IPS DF 19.7 (cell line): ENCODE measurements at places on chromosomes 11 and 22.

- DNase-seq, result no peak
Observed at GRCh38 chr11:107708792-107709191, 3.1 kb downstream of the SLN start.

DNA sequence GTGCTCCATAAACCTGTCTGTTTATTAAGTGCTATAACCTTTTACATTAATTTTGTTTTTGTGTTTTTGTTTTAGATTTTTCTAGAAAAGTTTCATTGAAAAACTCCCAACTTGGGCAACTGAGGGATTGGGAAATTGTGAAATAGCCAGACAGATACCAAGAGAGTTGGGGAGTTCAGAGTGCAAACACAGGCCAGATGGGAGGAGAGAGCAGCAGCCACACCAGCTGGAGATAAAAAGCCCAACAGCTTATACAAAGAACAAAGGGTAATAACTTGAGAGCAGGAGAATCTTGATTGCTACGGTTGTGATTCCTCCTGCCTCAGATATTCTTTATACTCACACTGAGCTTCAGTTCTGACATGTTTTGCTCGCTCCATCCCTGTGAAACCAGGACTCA, 1642.2 kb downstream of the LRRC4C start:
- no peak for DNase-seq

- DNase-seq, result no peak
Observed at GRCh38 chr11:9895006-9895405, 231.1 kb downstream of the SWAP70 start.

- no peak for DNase-seq
Observed at GRCh38 chr11:8253566-8253965, 10.1 kb downstream of the LMO1 start.

GRCh38 chr11:88303037-88303436, 34.5 kb downstream of the CTSC start:
- no peak for DNase-seq

- DNase-seq, result no peak
Observed at GRCh38 chr11:117673602-117674001, 123.4 kb downstream of the DSCAML1 start.

DNA sequence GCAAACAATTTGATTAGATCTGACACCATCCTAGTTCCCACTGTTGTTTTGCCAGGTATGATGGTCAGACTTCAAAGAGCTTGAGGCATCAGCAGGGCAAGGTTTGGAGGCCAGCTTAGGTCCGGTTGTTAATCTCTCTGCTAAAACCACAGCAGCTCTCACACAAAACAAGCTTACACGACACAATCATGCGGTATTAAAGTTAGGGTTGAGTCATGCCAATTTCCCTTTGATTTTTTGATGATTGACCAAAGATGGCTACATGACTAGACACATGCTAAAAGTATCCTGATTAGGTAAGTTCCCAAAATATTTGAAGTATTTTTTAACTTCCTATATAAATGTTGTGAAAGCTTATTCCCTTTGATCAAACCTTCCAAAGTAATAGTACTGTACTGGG, 145.9 kb downstream of the ELP4 start:
- DNase-seq, result no peak

DNA sequence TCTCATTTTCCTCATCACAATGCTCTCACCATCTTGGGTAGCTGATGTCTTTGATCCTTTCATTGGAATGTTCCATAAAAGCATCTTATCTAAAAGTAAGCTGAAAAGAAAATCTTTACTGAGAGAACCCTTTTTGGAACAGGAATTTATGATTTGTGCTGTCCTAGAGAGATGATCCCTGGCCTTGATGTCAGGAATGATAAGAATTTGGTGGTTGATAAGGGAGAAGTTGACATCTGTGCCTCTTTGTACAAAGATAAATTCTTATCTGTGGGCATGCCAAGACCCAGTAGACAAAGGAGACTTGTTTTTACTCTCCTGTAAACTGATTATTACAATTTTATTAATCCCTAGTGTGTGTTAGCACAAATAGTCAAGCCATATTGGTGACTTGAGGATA, 36.9 kb downstream of the NAALAD2 start:
- no peak for DNase-seq

DNA sequence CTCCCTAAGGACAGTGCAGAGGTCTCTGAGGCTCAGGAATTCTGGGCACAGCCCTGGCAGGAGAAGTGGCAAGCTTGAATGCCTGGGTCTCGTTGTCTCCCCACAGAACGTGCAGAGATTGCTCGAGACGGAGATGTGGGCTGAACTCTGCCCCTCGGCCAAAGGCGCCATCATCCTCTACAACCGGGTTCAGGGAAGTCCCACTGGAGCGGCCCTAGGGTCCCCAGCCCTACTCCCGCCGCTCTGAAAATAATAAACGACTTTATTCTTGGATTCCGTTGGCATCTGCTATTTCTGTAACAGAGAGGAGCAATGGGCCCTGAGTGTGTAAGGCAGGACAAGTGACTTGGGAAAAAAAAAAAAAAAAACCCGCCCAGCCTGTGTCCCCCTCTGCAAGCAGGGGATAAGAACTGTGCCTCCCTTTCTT, 591 bp upstream of the DNAJC4 start:
- DNase-seq, result no peak

DNA sequence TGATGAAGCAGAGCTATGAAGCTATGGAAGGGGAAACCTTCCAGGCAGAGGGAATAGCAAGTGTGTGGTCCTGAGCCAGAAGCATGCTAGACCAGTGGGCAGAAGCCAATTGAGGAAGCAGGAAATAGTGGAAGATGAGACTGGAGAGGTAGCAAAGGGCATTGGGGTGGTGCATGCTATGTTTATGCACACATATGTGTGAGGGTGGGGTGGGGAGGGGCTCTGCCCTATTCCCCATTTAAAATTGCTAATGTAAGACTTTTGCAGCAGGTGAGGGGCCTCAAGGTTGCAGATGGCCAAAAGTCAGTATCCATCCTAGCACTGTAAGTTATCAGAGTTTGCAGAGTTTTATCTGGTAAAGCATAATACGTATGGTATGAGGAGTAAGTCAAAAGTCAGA, 626.6 kb upstream of the KIRREL3 start:
- DNase-seq, result no peak

- peak; percentile 35 for DNase-seq
Observed at GRCh38 chr11:5123802-5124521, 14.2 kb downstream of the OR52A5 start.

GRCh38 chr22:44360668-44361381, 48.1 kb upstream of the SHISAL1 start:
- DNase-seq, result no peak

DNA sequence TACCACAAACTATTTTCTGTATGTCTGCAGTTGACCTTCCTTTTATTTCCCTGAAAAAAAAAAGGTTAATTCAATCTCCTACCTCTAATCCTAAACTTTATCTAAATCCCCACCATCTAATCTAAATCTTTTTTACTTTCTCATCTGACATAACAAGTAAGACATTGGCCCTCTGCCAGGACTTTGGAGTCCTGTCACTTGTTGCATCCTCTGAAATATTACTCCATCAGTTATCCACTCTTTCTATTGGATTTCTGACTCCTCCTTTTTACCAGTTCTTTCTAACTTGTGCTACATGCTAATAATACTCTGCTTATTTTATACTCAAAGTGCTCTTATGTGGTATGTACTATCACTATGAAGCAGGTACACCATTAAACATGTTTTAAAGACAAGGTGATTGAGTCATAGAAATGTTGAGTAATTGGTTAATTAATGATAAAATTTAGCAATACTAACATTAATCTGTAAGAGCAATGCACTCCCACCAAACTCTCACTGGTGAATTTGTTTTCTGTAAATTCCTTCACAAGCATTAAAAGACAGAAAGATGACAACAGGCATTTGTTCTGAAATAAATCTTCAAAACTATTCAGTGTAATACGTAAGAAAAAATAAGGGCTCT, 914.2 kb upstream of the RAG2 start:
- DNase-seq, result no peak

- no peak for DNase-seq
Observed at GRCh38 chr22:45319324-45319685, 9.6 kb downstream of the FAM118A start.

GRCh38 chr11:62726156-62726914, 922 bp downstream of the HNRNPUL2 start:
- DNase-seq, result no peak

DNA sequence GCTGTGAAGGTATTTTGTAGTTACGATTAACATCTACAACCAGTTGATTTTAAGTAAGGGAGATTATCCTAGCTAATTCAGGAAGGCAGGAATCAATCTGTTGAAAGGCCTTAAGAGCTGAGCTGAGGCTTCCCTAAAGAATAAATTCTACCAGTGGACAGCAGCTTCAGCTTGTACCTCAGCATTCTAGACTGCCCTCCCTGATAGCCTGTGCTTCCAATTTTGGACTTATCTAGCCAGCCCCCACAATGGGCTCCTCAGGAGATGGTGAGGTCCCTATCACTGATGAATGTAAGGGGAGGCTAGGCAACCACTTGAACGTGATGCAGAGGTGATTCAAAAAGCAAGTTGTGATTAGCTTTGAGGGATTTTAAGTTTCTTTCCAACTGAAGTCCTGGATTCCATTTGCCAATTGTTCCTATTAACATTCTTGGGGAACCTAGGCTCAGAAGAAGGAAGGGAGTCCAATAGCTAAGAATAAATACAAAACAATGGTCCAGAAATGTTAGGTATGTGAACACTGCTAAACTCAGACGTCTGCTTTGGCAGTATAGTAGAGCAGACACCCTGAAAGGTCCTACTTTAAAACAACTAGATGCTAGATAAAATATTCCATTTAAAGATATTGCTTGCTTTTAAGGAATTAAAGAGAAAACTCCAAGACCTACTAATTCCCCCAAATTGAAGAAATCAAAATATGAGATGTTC, 404.3 kb upstream of the TENM4 start:
- DNase-seq, result no peak

DNA sequence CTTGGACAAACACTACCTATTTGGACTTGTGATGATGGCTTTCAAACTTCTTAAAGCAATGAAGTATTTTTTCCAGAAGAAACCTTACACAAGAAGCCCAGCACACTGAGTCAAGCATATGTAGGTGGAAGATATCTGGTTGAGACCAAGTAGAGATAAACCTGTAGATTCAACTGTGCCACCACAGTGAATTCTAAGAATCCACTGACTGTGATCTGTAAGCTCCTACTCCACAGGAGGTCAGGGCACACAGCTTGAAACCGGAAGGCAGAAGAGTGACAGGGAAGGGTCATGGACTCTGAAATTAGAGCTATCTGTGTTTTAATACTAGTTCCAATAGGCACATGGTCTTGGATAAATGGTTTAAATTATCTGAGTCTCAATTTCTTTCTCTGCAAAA, 404.5 kb downstream of the ETS1 start:
- no peak for DNase-seq

DNA sequence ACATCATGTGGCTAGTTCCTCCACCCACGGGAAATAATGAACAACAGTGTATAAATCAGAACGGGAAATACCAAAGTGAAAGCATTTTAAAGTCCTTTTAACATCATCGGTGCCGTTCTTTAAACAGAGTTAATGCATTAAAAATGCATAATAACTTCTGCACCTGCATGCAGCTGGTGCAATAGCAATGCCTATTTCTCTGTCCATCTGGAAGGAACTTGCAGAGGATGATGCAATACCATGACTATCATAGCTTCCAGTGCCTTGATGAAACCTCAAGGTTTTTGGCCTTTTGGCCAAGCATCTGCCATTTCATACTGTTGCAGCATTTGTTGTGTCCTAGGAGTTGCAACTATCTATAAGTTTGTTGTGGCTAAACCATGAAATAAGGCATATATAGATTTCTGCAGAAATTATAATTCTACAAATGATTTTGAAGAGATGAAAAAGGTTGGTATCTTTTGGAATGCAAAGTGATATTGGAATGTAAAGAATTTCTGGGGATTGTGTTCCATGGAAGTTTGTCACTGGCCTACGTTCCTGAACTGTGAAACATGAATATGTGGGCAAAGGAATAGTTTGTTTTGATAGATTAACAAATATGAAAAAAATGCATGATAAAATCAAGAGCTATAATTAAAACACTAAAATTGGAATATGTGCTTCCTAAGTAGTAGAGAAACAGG, 9.8 kb upstream of the EIF3F start:
- DNase-seq, result no peak
